ENCODE measurements at places on chromosomes 2 and 18. TPM values are rescaled to one million over a fixed set of nuclear protein-coding genes. Genes with fewer than 3 reads are reported as not detected.
A peak's percentile ranks its signal among the peaks of the same experiment; 100 is the strongest.

DNA sequence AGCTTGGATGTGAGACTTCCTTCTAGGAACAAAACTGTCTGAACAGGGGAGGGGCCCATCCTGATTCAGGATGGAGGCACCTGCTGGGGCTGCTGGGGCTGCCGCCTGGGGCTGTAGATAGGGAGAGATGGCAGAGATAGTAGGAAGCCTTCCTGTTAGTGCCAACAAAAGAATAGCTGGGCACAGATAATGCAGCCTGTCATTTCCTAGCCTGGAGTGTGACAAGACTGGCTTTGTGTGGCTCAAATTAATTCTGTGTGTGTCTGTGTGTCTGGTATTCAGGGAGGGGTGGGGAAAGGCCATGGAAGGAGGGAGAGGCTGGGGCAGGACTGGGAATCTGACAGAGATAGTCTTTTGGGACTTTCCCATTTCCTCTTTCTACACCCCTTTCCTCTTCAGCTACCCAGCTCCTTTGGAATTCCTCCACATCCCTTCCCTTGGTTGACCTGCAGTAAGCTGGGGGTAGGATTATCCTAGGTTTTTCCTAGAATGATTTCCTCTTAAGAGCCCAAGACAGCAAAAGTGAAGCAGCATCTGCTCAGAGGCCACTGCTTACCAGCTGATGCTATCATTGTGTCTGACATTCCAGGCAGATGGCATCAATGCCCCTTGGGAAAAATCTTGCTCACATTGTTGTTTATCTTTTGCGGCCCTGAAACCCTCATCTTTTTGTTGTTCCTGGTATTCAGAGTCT, 144.9 kb upstream of the LHCGR start:
- no peaks in the 10 kb centered on the region for H3K36me3 ChIP-seq
- no peaks in the 10 kb centered on the region for H3K4me1 ChIP-seq
- no peaks in the 10 kb centered on the region for H3K27me3 ChIP-seq
- no peak overlapping the region for H3K27ac ChIP-seq
- DNase-seq = no peak
- H3K4me3 ChIP-seq = no peak overlapping the region

GRCh38 chr2:71212336-71212735, 14.6 kb downstream of the PAIP2B start:
- no peaks in the 10 kb centered on the region for H3K27me3 ChIP-seq
- H3K36me3 ChIP-seq = no peaks in the 10 kb centered on the region
- no peak overlapping the region for H3K27ac ChIP-seq
- H3K4me3 ChIP-seq = no peak overlapping the region

DNA sequence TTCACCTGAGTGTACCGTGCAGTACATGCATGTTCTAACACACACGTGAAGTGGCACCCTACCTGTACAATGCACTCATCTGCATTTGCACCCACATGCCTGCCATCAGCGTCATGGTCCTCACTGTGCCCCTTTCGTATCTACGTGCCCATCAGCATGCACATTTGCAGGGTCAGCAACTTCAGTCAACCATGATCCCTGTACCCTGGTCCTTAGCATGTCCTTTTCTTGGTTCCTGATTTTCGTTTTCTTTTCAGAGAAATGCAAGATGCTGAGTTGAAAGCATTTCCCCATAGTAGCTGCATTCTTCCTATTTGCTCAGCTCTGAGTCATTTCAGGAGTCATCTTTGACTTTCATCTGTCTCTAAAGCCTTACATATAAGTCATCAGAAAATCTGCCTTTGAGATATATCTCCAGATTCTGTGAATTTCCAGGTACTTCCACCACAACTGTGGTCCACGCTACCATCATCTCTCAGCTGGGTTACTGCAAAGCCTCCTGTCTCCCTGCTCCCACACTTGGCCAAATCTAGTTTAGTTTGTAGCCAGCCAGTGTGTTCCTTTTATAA, 14.7 kb upstream of the PUM2 start:
- no peaks in the 10 kb centered on the region for H3K36me3 ChIP-seq
- no peak for DNase-seq
- no peaks in the 10 kb centered on the region for H3K27me3 ChIP-seq

- no peak overlapping the region for H3K27ac ChIP-seq
- DNase-seq = no peak
- no peak overlapping the region for H3K4me3 ChIP-seq
Measured at GRCh38 chr18:56390626-56391025, 247.8 kb downstream of the TXNL1 start.

GRCh38 chr2:160390544-160391455, 102.8 kb downstream of the RBMS1 start:
- H3K4me1 ChIP-seq = peaks cover 98% of the 10 kb centered on the region
- no peak overlapping the region for H3K4me3 ChIP-seq
- no peak for DNase-seq
- no peaks in the 10 kb centered on the region for H3K27me3 ChIP-seq
- no peak overlapping the region for H3K27ac ChIP-seq
- H3K36me3 ChIP-seq = no peaks in the 10 kb centered on the region

- no peaks in the 10 kb centered on the region for H3K36me3 ChIP-seq
- no peak for DNase-seq
- H3K4me1 ChIP-seq = peaks cover 49% of the 10 kb centered on the region
- no peaks in the 10 kb centered on the region for H3K27me3 ChIP-seq
Measured at GRCh38 chr2:64212801-64213321, 68.6 kb upstream of the PELI1 start.

DNA sequence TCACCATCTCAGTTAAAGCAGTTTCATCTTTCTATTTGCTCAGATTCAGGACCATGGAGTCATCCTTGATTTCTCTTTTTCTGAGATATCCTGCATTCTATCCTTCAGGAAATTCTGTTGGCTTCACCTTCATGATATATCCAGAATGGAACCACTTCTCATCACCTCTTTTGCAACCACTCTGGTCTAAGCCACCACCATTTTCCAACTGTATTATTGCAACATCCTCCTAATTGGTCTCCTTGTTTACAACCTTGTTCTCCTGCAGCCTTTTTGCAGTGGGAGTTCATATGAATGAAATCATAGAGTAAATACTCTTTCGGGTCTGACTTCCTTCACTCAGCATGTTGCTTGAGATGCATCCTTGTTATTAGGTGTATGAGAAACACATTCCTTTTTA, 3.4 kb upstream of the EFEMP1 start:
- H3K36me3 ChIP-seq = no peaks in the 10 kb centered on the region
- no peak for DNase-seq
- peaks cover 5% of the 10 kb centered on the region for H3K27me3 ChIP-seq
- H3K4me1 ChIP-seq = no peaks in the 10 kb centered on the region
- no peak overlapping the region for H3K4me3 ChIP-seq
- H3K27ac ChIP-seq = no peak overlapping the region

DNA sequence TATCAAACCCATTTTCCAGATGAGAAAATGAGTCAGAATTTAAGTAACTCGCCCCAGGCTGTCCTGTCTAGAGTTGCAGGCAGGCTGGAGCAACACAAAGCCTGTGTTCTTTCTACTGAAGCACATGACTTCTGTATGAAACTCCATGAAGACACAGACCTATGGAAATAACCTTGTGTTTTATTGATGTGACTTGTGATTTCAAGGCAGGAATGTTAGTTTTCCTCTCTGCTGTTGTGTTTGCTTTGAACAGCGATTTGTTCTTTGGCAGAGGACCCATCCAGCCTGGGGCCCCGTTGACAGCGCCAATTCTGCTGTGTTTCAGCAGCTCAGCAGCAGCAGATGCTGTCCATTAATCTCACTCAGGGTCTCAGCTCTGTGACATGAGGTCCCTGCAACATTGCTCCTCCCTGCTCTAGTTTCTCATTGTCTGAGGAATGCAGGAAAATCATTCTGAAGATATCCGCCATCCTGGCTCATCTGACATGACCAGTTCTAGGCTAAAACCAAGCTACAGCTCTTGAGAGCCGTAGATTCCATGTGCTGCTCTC, 344.3 kb upstream of the RAB12 start:
- no peaks in the 10 kb centered on the region for H3K27me3 ChIP-seq
- H3K36me3 ChIP-seq = no peaks in the 10 kb centered on the region
- DNase-seq = no peak

DNA sequence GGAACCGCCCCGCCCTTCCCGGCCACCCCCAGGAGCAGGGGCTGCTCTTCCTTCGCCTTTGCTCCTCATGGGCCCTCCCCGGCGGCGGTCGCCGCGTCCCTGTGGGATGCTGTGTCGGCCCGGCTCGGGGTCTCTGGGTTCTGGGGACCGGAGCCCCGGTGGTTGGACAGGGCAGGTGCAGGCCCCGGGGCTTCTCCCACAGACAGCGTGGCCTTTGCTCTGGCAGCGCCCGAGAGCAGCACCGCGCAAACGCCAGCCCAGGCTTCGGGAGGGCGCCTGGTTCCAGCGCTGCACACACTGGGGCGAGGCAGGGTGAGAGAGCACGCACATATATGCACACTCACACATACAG, 9.0 kb upstream of the KCNG2 start:
- no peak for DNase-seq
- H3K4me1 ChIP-seq = no peaks in the 10 kb centered on the region
- H3K27ac ChIP-seq = no peak overlapping the region
- H3K4me3 ChIP-seq = no peak overlapping the region

DNA sequence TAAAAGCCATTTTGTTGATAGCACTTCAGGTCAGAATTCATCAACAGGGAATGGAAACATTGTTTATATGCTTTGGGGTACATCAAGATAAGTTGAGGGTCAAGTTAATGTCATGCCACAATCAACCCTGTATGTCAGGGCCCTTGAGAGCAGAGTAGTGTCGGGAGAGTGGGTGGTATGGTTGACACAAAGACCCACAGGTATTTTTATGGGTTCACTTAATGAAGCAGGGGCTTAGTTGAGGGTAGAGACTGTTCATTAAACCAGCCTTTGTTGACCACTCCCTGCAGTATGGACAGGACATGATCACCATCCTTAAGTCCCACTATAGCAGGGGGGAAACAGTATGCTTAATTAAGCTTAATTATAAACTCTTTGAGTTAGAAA, 5.7 kb downstream of the RPL37A start:
- no peaks in the 10 kb centered on the region for H3K27me3 ChIP-seq
- no peak overlapping the region for H3K27ac ChIP-seq
- H3K4me3 ChIP-seq = no peak overlapping the region
- H3K4me1 ChIP-seq = peaks cover 37% of the 10 kb centered on the region
- peaks cover 39% of the 10 kb centered on the region for H3K36me3 ChIP-seq
- DNase-seq = no peak

DNA sequence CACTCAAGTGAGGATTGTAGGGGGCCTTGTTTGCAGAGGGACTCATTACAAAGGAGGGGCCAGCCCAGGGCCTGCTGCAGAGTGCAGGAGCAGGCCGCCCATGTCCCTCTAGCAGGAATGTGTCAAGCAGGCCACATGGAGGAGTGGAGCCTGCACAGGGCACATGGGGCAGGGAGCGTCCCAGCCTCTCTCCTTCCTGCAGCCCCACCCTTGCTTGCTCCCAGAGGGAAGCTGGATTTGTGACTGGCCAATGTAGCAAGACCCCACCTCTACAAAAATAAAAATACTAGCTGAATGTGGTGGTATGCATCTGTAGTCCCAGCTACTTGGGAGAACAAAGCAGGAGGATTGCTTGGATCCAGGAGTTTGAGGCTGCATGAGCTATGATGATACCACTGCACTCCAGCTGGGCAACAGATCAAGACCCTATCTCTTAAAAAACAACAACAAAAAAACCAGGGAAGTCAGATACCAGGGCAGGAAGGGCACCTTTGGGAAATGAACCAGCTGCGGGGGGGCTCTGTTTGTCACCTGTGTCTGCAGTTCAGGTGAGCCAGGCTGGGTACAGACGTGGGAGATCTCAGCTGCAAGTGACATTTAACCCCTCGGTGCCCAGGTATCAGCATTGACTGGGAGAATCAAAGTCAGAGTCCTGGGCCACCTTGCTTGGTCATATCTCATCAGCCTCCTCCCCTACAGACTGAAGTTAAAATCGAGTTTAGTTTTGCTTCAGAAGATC, 27.7 kb downstream of the IMPA2 start:
- H3K4me1 ChIP-seq = no peaks in the 10 kb centered on the region
- DNase-seq = no peak
- no peaks in the 10 kb centered on the region for H3K36me3 ChIP-seq
- no peaks in the 10 kb centered on the region for H3K27me3 ChIP-seq

DNA sequence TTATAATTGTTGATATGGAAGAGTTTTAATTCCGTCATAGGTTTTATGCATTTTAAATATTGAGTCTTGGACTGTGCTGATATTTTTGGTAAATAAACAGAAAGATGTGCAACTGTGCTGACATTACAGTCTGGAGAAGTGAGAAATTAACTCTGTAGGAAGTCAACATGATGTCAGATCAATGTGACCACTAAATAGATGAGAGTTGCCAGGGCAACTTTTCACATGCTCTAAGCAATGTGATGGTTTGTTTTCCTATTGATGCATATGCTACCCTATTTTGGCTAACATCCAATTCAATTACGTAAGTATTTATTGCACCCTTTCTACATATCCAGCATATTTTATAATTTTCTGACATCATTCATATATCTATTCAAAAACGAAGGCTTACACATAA, 1109.3 kb downstream of the TSN start:
- H3K4me1 ChIP-seq = no peaks in the 10 kb centered on the region
- no peaks in the 10 kb centered on the region for H3K36me3 ChIP-seq

GRCh38 chr2:197516393-197516761, 511 bp downstream of the MOB4 start:
- no peaks in the 10 kb centered on the region for H3K27me3 ChIP-seq
- peaks cover 4% of the 10 kb centered on the region for H3K36me3 ChIP-seq
- H3K4me3 ChIP-seq = peak overlapping the region; percentile 88
- H3K4me1 ChIP-seq = peaks cover 33% of the 10 kb centered on the region

DNA sequence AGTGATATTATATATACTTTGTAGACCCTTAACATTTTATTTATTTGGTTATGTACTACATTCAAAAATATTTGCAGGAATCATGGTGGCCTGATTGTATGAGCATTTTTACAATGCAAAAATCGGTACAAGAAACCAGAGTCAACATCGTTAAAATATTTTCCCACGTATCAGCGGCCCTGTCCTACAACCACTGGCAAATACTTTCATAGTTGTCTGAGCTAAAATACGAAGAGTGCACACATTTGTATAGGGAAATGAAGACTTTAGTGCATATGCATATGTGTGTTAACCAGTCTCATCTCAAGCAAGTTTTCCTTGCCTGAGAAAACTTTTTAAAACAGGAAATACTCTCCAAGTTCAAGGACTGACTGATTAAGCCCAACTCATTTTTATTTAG, 35.9 kb downstream of the CCDC102B start:
- no peak overlapping the region for H3K4me3 ChIP-seq
- no peak for DNase-seq
- no peaks in the 10 kb centered on the region for H3K27me3 ChIP-seq
- H3K4me1 ChIP-seq = no peaks in the 10 kb centered on the region

- H3K4me3 ChIP-seq = no peak overlapping the region
- DNase-seq = no peak
- H3K27me3 ChIP-seq = no peaks in the 10 kb centered on the region
- no peaks in the 10 kb centered on the region for H3K4me1 ChIP-seq
- H3K27ac ChIP-seq = no peak overlapping the region
Measured at GRCh38 chr2:32495139-32495538, 132.7 kb upstream of the TTC27 start.

- no peaks in the 10 kb centered on the region for H3K27me3 ChIP-seq
- H3K4me1 ChIP-seq = no peaks in the 10 kb centered on the region
- no peak overlapping the region for H3K27ac ChIP-seq
- no peak for DNase-seq
Measured at GRCh38 chr18:73933685-73934084, 213.9 kb downstream of the FBXO15 start.

- no peaks in the 10 kb centered on the region for H3K36me3 ChIP-seq
- no peak overlapping the region for H3K4me3 ChIP-seq
- H3K4me1 ChIP-seq = peaks cover 38% of the 10 kb centered on the region
- H3K27me3 ChIP-seq = no peaks in the 10 kb centered on the region
- H3K27ac ChIP-seq = no peak overlapping the region
Measured at GRCh38 chr2:106195456-106195855, 1.4 kb upstream of the UXS1 start.

SP140 gene
- 34.2 TPM for polyA plus RNA-seq

ZNG1B gene
- 43.1 TPM for polyA plus RNA-seq

SPATA3 gene
- polyA plus RNA-seq = not detected

INPP5D gene
- polyA plus RNA-seq = 29.6 TPM

LRP2 gene
- not detected for polyA plus RNA-seq

ASB18 gene
- polyA plus RNA-seq = not detected
